ENCODE measurements at places on chromosomes 5 and 9.

DNA sequence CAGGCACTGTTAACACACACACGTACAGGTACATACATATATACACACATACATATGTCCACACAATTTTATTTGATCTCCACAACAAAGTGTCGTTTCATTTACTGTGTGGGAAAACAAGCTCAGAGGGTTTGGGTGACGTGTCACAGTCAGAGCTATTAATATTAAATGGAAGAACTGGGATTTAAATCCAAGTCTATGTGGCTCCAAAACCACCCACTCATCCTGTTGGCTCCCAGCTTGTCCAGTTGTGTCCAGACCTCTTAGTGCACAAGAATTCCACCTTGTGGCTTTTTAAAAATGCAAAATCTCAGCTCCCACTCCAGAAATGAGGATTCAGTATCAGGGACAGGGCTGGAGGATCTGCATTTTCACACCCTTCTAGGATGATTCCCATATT, 52.3 kb upstream of the PTPDC1 start:
- DNase-seq: no peak

- DNase-seq: peak; percentile 44
Observed at GRCh38 chr9:80699511-80699998, 989.8 kb downstream of the TLE1 start.

DNA sequence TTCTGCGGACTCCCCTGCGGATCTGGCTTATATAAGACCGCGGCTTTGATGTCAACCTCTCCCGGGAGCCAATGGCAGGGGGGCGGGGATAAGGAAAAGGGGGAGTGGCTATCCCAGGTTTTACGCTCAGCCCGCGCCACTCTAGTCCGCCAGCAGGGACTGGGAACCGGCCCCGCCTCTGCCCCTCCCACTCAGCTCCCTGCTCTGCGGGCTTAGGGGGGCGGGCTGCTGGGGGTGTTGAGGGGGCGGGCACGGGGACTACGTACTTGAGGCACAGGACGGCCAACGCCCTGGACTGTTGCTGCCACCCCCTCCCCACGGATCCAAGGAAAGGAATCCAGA, at the start of gene HAND1:
Gene HAND1, minus strand, starts transcription at position 4 of the 342 bp plus-strand sequence. CDS start 219 bp downstream, outside the sequence.
- DNase-seq: peak; percentile 11

- DNase-seq: no peak
Observed at GRCh38 chr5:96070622-96071225, 109.1 kb upstream of the ELL2 start.

DNA sequence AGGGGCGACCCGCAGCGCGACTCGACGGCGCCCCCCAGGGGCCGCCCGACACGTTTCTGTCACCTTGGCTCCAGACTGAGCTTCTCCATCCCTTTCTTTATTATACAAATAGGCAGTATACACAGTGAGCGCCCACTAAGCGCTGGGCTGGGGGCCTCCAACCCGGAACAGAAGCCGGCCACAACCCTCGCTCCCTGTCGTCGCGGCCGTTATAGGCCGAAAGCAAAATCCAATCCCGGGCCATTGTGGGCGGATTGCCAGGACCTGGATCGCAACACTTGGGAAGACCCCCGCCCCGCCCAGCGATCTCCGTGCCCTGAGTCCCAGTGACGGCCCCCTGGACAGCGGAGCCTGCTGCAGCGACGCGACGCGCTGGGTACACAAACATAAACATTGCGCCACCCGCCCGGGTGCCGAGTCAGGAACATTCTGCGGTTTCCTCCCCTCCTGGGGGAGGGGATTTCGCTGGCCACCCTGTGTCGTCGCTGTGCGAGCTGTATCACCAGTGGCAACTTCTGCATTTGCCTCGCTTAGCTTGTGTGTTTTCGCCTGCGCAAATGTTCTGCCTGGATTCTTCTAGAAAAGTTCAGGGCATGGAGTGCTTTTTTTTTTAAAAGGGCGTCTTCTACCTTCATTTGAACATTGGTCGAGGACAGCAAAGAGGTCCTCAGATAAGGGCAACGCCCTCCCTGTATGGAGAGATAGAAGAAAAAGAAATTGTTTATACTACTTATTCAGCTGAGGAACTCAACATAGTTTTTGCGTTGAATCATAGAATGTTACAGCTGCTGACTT, 1.3 kb upstream of the DUSP1 start:
- peak; percentile 68 for DNase-seq

GRCh38 chr5:124721229-124721735, 25.2 kb downstream of the ZNF608 start:
- DNase-seq: no peak

DNA sequence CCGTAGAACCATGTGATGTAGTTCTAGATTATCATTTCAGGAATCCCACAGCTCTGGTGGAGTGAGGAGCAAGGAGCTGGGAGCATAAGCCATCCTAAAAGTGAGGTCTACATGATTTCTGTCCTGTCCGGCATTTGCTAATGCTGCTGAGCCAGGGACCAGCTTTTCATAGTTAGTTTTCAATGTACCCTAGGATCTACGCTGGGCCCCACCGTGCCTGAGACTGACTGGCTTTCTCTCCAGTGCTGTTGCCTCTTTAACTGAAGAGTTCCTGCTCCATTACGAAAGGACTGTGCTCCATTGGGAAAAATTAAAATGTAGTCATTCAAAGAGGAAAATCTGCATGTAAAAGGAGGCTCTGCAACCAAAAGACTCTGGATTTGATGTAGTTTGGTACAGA, 634.8 kb downstream of the DMRTA1 start:
- DNase-seq: no peak

GRCh38 chr5:148909040-148909439, 82.6 kb downstream of the ADRB2 start:
- DNase-seq: no peak

DNA sequence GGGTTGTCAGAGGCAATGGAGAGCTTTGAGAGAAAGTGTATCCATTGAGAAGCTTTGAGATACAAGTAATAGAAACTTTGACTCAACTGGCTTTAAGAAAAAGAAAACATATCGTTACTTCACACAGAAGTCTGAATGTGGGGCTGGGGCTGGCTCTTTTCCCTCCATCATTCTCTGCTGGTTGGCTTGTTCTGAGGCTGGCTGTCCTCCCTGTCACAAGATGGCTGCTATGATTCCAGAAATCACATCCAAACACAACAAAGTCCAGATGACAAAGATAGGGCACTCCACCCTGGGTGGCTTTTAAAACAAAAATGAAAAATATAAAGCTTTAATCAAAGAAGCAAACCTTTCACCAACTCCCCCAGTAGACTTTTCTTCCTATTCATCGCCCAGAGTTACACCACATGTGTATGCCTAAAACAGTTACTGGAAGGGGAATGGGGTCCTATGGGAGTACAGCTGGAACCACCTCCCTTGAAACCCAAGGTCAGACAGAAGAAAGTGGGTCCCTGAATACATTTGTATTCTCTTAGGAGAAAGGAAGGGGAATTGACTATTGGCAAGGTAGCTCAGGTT, 284.3 kb downstream of the GAS1 start:
- DNase-seq: no peak

DNA sequence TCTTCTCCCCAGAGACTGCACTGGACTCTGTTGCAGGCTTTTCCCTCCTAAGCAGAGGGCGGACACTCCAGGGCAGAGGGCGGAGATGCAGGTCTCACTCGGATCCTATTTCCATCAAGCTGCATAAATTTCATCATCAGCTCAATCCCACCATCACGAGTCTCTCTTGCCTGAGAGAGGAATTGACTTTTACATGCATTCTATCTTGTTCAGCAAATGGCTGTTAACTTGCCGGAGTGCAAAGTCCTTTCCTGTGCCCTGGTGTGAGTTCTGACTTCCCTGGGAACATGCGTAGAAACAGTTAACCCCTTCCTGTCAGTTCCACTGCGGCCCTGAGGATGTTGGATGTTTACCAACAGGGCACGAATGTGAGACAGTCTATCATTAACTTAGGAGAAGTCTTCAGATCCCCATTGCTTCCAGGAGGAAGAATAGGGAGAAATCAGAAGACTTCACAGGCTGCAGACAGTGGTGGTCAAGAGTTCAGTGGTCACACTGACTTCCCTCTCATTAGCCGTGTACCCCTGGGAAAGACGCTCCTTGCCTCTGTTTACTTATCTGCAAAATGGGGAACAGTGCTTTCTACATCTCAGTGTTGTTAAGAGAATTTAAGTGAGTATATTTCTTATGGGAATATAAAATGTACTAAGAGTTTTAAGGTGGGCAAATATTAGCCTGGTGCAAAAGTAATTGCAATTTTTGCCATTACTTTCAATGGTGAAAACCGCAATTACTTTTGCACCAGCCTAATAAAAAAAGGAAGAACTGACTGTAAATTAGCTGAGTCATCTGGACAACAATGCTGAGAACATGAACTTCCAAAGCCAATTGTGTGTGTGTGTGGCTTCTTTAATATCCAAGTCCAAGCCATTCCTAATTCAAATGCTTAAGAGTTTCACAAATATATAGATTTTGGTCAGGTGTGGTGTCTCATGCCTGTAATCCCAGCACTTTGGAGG, 248.0 kb downstream of the DRD1 start:
- DNase-seq: no peak

- peak; percentile 14 for DNase-seq
Observed at GRCh38 chr5:135053278-135053677, 19.2 kb upstream of the PITX1 start.

GRCh38 chr5:90015584-90016018, 394.0 kb downstream of the CETN3 start:
- DNase-seq: no peak

- no peak for DNase-seq
Observed at GRCh38 chr5:148938522-148938882, 112.1 kb downstream of the ADRB2 start.

GRCh38 chr9:105701145-105701544, 6.8 kb downstream of the TMEM38B start:
- DNase-seq: no peak

- no peak for DNase-seq
Observed at GRCh38 chr5:67619235-67619634, 422.6 kb upstream of the CD180 start.

DNA sequence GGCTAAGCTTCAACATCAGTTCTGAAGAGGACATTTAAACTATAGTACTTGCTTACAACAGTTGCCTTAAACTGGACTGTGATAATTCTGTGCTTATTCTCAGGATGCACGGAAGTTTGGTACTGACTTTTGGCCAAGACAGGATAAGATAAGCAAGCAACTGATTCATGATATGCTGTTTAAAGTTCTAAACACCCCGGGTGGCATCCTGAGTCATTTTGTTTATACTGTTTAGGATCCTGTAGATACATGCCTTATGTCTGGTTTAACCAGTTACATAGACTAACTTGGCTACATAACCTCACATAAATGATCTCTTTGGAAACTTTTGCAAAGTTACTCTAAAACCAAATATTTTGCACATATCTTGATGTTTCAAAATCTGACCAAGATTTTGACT, 95.9 kb downstream of the CDH9 start:
- no peak for DNase-seq

GRCh38 chr5:113606298-113607134, 93.0 kb downstream of the YTHDC2 start:
- DNase-seq: peak; percentile 56

DNA sequence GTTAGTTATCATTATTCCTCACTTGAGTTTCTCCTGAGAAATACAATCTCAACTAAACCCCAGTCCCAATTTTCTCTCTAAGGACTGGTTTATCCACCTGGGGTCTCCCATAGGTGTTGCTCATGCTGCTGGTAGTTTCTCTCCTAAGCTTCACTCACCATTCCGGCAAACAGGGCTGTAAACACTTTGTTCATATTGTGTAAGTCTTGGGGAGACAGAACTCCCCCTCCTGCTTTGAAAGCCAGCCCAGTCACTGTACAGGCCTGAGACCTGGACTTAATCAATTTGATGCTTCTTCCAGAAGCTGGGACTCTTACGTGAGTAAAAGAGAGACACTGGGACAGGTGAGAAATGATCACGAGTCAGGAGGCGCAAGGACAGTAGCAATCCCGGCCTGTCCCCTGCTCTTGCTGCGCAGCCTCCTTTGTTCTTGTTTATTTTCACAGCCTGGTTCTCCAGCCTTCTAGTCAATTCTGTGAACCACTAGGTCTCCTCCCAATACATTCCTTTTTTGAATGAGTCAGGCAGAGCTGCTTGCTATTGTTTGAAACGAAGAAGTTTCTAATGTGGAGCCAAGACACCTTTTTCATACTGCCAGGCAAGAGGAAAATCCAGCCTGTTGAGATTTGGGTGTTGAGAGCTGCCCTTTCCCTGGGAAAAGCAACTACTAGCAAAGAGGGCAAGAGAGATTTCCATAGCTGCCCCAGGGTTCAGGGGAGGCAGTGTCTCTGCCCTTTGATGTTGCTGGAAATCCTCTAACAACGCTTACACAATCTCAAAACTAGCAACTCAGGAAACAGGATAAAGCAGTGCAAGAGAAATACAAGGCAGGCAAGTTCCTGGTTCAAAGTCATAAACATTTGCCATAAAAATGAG, 9.2 kb upstream of the SHROOM1 start:
- DNase-seq: no peak

DNA sequence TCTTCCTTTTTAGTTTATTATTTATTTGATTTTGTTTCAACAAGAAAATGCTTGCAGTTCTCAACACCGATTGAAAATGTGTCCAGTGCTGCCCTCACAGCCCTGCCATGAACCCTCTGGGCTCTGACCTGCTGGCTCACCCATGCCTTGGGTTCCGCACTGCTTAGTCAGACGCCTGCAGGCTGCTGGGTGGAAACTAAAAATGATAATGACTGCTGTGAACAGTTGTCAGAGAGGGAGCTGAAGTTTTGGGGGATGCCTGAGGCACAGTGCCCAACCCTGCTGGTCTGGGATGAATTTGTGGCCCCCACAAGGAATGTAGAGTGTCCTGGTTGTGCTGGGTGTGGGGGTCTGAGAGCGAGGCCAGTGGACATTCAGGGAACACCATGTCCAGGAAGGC, 22.2 kb upstream of the CFAP157 start:
- DNase-seq: no peak

GRCh38 chr5:75601996-75602395, 9.3 kb upstream of the ANKDD1B start:
- no peak for DNase-seq

GRCh38 chr5:142701673-142702311, 15.9 kb upstream of the FGF1 start:
- no peak for DNase-seq

- no peak for DNase-seq
Observed at GRCh38 chr9:127778280-127779135, at the start of gene SH2D3C. SH2D3C (minus strand) TSS chr9:127778666; CDS start chr9:127778627, 39 bp downstream.

- no peak for DNase-seq
Observed at GRCh38 chr9:133331641-133332380, 4.2 kb downstream of the SURF6 start.

DNA sequence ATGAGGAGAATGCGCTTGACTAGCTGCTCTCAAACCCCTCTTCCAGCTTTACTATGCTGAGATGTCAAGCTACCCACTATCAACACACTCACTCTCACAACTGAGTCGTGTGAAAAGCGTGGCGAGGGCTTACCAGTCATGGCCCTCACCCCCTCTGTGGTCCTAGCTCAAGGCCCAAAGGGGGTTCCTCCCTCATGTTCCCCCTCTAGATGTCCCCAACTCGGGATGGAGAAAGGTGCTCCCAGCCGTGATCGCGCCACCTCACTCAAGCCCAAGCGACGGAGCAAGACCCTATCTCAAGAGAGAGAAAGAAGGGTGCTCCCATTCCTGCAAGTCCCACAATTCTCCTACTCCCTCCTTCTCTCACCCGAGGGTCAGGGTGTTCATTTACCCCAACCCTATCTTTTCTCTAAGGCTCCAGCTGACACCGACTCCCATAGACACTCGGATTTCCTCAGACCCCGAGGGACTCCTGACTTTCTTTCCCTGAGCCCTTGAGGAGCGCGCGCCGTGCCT, 559 bp downstream of the SLC38A9 start:
- DNase-seq: no peak

Data from NCI-H1092 treated with DMSO at 0.1 percent for 48 hours (cell line).